ENCODE measurements at places on chromosomes 7 and 10.

- DNase-seq, result no peak
These were observed 71.9 kb downstream of the MKI67 start for GRCh38 chr10:128054163-128054970.

GRCh38 chr10:1132584-1132983, 76.4 kb downstream of the WDR37 start:
- DNase-seq, result no peak

DNA sequence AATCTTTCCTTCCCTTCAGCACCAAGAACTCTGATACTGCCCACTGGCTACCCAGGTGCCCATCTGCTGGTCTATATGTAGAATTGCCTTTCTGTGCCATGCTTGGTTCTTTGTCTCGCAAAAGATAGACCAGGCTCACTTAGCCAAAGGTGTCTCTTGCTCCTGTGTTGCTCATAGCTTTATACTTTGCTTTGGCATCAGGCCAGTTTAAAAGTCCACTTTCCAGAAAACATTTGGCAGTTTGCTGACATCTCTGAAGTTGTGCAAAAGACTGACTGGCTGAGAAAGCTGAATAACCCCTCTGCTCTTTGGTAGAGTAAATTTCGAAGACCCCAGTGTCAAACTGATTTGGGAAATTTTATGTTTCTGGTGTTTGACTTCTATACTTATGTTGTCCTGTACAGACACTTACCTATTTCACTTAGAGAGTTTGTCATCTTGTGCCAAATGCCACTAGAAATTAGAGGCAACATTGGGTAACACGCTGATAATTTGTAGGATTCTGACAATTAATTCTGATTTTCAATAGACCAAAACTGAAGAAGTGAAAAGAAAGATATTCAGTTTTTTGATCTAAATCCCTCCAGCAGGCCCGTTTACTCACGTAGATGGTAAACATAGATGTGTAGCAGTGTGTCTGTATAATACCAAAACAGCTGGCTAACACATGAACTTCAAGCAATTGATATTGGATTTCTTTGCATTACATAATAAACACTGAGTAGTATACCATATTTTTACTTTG, 91.1 kb downstream of the CPED1 start:
- DNase-seq, result no peak

GRCh38 chr7:33706771-33707200, 198.6 kb upstream of the BMPER start:
- no peak for DNase-seq

DNA sequence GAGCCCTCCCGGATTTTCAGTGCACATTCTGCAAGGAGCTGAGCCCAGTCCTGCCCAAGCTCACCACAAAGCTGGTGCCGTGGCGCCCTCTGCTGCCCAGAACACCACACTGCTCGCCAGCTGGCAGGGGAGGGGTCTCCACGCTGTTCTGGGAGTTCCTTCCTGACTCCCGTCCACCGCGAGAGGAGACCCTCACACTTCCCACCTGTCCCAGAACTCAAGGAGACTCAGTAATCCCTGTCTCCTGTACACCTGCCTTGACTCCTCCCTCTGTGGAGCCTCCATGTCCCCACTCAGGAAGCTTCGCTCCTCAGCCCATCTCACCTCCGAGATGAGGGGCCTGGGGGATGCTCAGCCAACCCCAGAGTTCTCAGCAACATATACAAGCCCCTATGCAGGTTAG, 11.3 kb downstream of the C10orf105 start:
- peak; percentile 48 for DNase-seq

- DNase-seq, result no peak
These were observed 120.3 kb downstream of the ITIH5 start for GRCh38 chr10:7546385-7546967.

DNA sequence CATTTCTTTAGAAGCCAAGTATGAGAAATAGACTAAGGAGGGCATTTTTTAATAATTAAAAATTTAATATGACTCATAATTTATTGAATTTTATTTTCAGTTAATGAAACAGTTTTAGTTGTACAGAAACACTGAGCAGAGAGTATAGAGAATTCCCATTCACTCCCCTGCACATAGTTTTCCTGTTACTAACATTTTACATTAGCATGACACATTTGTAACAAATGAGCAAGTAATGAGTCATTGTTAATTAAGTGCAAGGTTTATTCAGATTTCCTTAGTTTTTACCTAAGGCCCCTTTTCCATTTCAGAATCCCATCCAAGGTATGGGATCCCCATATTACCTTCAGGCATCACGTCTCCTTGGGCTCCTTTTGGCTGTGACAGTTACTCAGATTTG, 271.5 kb upstream of the FZD8 start:
- DNase-seq, result no peak

DNA sequence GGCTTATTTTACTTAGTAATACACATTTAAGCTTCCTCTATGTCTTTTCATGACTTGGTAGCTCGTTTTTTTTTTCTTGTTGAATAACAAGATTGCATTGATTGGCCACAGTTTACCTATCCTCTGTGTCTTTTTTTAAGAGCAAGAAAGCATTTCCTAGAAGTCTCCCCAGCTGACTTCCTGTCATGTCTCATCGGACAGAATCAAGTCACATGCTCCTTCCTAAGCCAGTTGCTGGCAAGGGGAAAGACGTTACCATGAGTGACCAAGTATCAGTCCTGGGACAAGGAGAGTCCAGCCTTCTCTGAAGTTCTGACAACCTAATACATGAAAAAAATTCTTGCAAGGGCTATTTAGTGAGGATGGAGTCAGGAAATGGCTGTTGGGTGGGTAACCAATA, 24.9 kb upstream of the SFRP5 start:
- DNase-seq, result no peak

DNA sequence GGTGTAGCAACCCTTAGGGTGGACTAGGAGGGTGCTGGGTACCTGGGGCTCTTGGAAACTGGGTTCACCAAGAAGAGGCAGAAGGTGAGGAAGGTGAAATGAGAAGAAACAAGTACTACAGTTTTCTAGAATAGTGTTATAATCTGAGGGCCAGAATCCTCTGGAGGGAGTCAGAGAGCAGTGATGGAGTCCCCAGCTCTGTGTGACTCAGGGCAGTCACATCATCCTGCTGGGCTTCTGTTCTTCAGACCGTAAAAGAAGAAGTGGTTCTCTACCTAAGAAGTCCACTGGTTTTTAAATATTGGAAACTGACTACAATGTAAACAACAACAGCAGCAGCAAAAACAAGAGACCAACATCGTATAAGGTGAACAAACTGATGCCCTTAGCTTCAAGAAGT, 197.3 kb downstream of the PRPF18 start:
- no peak for DNase-seq

GRCh38 chr7:95545007-95545615, 51.2 kb downstream of the PDK4 start:
- DNase-seq, result no peak

GRCh38 chr7:141649865-141650634, 51.9 kb downstream of the DENND11 start:
- DNase-seq, result no peak

- no peak for DNase-seq
These were observed 146.5 kb downstream of the PHF14 start for GRCh38 chr7:11120068-11120664.

- DNase-seq, result no peak
These were observed 129.8 kb downstream of the FRMD4A start for GRCh38 chr10:14200698-14201544.

GRCh38 chr10:77501152-77501845, 136.3 kb downstream of the KCNMA1 start:
- no peak for DNase-seq

DNA sequence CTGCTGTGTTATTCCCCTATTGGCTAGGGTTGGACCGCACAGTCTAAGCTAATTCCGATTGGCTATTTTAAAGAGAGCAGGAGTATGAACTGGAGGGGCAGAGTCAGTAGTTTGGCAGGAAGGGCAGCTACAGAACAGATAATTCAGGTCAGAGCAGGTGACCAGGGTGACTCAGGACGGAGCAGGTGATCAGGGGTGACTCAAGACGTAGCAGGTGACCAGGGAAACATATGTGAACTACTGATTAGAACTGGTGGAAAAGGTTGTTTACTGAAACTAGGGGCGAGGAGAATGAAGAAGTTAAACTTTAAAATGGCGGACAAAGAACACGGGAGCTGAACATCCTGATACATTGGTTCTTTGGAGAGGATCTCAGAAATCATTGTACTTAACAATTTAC, 102.3 kb downstream of the CCDC7 start:
- no peak for DNase-seq

DNA sequence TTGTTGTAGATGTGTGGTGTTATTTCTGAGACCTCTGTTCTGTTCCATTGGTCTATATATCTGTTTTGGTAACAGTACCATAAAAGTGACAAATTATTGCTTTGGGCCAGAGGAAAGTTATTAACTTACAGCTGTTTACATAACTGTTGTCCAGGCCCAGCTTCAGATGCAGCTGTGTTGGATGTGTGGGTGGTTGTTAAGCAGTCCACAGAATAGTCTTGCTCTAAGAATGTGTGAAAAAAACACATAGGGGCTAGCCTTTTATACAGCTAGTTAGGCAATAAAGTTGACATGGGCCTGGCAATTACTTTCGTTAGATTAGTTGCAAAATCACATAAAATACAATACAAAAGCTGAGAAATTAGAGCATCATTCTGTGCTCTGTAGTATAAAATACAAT, 31.9 kb downstream of the DLD start:
- no peak for DNase-seq

DNA sequence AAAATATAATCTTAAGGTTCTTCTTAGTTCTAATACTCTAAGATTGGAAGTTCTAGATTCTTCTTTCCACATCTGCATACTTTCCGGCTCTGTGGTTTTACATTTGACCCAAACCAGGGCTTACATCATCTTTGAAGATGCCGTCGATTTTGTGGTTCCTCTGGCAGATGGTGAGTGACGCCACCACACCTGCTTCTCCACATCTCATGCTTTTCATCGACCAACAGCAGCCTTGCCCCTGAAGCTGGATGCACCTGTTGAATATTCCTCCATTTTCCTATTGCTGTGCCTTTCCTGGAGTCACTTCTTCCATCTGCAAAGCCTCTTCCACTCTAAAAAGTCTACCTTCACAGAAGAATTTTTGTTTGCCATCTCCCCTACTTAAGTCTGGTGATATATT, 121.3 kb downstream of the PRKCQ start:
- DNase-seq, result no peak

GRCh38 chr10:101558671-101559595, 29.1 kb downstream of the POLL start:
- no peak for DNase-seq

DNA sequence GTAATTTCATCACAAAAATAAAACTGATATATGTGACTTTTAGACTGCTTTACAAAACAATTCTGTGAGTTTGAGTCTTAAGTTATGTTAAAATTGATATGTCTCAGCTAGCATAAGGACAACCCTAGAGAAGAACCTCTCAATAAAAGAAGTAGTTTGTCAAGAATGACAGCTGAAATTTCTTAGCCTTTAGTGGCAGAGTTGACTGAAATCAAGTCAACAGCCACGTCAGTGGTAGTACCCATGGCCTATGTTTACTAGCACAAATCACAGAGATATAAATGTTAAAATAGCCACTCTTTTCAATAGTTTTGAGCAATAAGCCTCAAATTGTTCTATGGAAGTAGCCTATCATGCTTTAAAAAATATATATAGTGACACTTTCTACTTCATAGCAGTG, 138.9 kb upstream of the FERD3L start:
- no peak for DNase-seq

DNA sequence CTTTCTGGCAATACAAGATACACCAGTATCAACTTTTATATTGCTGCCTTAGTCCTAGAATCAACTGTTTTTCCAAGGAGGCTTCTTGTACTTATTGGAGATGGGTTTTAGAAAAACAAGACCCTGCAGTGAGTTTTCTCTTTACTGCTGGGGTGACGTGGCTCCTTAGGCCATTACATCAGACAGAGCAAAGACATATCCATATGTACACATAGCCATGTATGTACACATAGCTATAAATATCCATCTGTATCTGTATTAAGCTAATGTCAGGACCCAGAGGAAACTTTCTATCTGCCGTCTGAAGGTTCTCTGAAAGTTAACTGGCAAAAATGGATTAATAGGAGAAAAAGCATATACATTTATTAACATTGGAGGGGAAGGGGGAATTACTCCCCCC, 607.4 kb downstream of the POM121L12 start:
- DNase-seq, result no peak

DNA sequence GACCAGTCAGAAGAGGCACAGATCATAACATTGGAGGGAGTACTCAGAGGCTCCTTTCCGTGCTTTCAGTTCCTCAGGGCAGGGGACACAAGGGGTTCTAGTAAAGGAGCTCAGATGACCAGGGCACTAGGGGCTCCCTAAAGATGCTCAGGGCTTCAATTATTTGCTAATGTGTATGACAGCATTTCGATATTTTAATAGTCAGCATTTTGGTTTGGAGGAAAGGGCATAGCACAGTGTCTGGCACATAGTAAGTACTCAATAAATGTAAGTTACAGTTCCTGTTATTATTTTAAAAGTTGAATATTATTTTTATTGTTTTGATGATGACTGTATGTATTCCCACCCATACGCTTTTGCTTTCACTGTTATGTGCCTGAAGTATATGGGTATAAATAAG, 260.0 kb downstream of the REEP3 start:
- DNase-seq, result no peak

DNA sequence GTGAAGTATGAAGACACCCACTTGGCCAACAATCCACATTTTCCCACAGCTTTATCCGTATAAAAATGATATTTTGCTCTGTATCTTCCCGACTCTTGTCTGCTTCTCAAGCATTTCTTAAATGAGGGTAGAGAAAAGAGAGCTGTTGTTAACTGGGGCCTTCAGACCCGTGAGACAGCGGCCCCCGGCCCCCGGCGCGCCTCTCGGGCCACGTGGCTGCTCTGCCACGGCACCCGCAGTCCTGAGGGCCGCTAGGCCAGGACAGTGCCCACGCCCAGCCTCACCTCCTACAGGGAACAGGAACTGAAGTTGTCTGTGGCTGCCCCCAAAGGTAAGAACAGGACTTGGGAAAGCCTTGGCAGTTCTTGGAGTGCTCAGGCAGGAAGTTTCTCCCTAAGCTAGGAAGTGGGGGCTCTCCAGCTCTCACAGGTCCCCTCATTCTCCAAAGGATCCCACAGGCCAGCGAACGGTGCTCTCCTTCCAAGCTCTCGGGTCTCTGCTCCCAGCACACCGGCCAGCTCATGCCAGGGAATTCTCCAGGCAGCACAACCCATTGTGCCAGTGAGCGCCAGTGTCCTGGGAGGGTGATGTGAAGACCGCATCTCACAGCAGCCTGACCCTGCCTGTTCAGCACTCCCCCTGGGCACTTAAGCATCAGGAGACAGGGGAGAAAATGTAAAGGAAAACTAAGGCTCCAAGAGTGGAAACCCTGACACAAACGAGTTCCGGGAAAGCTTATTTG, 230.3 kb upstream of the PFKP start:
- DNase-seq, result no peak

DNA sequence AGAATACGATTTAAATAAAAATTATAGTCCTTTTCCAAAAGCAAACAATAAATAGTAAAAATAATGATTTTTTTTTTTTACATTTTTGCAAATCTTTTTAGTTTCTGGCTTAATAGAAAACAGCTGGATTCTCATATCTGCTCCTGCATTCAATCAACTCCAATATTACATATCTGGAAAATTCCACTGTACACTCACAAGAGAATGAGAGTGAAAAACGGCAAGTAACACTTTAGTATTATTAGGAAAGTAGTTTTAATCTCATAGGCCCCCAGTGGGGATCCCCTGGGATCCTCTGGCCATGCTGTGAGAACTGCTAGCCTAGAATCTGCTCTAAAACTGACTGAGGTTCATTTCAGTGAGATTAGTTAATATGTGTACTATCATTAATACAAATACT, 128.6 kb upstream of the LRRN3 start:
- DNase-seq, result no peak
